ENCODE measurements at places on chromosomes 16 and 17.

- no peak for DNase-seq
These were observed 377.1 kb downstream of the GRIN2A start for GRCh38 chr16:9805109-9805508.

DNA sequence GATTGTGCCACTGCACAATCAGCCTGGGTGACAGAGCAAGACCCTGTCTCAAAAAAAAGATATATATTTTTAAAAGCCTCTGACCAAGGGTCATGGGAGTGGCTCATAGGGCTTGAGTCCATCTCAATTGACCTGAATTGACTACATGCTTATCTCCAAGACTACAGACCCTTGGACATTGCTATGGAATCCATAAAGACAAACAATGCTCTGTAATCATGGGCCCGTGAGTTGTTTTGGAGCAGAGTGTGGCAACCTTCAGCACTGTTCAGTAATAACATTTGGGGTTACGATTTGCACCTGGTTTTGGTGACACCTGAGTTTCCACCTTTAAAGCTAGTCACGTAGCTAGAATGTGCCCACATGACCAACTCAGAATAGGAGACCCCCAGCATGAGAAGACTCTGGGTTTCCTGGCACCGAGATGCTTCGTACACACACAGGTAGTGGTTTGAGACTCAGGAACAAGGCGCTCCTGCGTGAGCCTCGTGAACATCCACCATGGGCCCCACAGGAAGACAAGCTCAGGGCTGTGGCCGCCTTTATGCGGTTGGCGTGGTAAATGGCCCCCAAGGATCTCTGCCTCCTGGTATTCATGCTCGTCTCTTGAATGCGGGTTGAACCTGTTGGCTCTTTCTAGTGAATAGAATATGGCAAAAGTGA, 66.6 kb upstream of the RPH3AL start:
- DNase-seq = no peak

GRCh38 chr17:78013683-78014467, 55.4 kb downstream of the TNRC6C start:
- DNase-seq = peak; percentile 84

GRCh38 chr17:17164676-17165075, 41.5 kb downstream of the PLD6 start:
- no peak for DNase-seq

DNA sequence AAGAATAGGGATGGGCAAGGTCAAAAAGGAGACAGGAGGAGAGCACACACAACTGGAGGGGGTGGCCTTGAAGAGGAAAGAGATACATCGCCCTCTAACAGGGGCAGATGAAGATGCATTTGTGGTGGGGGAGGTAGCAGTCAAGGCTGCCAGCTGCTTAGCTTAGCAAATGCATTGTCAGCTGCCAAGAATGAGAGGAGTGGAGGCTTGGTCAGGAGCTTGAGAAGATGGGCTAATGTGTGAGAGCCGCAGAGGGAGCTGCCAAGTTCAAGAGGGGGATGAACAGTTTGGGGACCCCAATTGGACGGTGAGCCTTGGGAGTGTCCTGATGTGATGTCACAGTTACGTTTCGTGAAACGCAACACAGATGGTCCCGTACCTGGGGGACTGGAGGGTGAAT, 28.9 kb upstream of the GNA13 start:
- peak; percentile 12 for DNase-seq

DNA sequence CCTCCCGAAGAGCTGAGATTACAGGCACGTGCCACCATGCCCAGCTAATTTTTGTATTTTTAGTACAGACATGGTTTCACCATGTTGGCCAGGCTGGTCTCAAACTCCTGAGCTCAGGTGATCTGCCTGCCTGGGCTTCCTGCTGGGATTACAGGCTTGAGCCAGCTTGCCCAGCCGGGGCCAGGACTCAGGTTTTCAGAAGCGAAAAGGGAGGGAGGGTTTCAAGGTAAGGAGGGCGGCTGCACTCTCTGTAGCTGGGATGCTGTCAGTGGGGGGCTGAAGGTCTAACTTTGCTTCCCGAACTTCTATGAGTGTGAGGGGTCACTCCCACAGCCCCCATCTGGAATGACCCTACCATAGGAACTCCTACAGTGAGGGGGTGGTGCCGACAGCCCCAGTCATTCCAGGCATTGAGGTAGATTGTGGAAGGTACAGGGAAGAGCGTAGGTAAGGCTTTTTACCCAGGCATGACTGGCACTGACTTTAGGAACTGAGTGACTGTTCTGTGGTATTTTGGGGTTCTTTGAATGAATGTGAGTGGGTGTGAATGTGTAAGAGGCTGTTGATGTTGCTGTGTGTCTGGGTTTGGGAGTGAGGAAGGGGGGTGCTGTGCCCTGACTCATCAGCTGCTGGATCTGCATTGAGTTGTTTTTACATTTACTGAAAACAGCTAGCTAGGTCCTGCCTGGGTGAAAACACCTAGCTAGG, 3.8 kb upstream of the C1QL1 start:
- DNase-seq = no peak

- no peak for DNase-seq
These were observed 29.9 kb upstream of the TBX2 start for GRCh38 chr17:61369751-61370150.

DNA sequence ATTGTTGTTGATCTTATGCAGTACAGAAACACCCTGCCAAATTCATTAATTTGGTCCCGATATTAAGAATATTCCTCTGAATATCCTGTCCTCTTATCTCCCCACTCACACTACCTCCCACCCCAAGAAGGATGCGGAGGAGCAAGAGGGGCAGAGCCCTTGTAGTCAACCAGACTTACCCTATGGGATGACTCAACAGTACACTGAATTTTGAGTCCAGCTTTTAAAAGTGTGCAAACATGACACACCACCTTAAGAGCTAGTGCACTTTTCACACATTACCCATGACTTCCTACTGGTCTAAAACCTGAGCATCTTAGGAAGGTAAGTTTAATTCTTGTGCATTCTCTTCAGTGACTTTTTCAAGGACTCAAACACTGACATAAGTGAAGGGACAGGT, 9.5 kb downstream of the USP22 start:
- DNase-seq = no peak

DNA sequence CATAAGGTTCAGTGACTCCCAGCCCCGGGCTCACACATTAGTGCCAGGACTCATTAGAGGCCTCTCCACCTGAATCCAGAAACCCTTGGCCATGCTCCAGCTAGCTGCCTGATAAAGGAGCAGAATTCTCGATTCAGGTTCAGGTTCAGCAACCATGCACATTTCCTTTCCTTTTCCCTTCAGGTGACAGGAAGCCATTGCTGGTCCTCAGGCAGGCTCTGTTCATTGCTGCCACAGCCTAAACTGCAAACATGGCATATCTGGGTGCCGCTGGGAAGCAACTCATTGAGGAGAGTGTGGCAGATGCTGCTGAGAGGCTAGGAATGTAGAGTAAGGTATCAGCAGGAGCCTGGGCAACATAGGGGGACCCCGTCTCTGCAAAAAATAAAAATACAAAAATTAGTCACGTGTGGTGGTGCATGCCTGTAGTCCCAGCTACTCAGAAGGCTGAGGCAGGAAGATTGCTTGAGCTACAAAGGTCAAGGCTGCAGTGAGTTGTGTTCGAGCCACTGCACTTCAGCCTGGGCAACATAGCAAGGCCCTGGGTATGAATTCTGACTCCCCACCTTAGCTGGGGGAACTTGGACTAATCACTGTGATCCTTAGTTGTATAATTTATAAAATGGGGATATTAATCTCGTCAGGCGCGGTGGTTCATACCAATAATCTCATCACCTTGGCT, 28.7 kb downstream of the ARL4D start:
- peak; percentile 2 for DNase-seq

GRCh38 chr17:9837551-9838471, 12.1 kb downstream of the GLP2R start:
- DNase-seq = no peak

- no peak for DNase-seq
These were observed 46.6 kb upstream of the WSB1 start for GRCh38 chr17:27247071-27247957.

DNA sequence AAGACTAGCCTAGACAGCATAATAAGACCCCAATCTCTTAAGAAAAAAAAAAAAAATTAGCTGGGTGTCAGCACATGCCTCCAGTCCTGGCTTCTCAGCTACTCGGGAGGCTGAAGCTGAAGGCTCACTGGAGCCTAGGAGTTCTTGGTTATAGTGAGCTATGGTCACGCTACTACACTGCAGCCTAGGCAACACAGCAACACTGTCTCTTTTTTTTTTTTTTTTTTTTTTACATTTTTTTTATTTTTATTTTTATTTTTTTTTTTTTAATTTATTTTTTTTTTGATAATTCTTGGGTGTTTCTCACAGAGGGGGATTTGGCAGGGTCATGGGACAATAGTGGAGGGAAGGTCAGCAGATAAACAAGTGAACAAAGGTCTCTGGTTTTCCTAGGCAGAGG, 4.1 kb downstream of the ORC6 start:
- no peak for DNase-seq

GRCh38 chr16:88759245-88759975, 25.6 kb downstream of the PIEZO1 start:
- no peak for DNase-seq

GRCh38 chr17:2703181-2703580, 8.4 kb downstream of the CLUH start:
- DNase-seq = no peak

DNA sequence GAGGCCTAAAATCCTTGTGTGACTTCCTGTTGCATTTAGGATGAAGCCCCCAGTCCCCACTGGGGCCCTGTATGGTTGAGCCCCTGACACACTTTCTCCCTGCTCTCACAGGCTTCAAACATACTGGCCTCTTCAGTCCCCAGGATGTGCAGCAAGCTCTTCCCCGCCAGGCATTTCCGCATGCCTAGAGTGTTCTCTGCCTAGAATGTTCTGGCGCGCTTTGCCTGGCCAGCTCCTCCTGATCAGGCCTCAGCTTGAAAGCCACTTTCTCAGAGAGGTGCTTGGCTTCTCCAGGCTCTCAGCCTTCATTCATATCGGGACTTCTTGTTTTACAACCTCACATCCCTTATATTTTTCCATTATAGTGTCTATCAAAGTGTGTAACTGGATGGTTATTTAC, 123.7 kb downstream of the SPACA3 start:
- no peak for DNase-seq

GRCh38 chr16:572865-573650, 3.3 kb downstream of the PIGQ start:
- DNase-seq = no peak

DNA sequence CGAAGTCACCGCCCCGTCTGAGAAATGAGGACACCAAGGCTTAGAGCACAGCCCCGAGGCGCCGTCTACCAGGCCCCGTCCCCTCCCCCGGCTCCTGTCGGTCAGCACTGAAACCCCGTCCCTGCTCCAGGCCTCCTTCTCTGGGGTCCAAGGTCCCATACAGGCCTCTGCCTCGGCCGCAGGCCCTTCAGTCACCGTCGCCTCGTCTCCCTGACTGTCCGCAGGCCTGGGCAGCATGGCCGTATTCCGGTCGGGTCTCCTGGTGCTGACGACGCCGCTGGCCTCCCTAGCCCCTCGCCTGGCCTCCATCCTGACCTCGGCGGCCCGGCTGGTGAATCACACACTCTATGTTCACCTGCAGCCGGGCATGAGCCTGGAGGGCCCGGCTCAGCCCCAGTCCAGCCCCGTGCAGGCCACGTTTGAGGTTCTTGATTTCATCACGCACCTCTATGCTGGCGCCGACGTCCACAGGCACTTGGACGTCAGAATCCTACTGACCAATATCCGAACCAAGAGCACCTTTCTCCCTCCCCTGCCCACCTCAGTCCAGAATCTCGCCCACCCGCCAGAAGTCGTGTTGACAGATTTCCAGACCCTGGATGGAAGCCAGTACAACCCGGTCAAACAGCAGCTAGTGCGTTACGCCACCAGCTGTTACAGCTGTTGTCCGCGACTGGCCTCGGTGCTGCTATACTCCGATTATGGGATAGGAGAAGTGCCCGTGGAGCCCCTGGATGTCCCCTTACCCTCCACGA, 617 bp downstream of the COASY start:
- DNase-seq = no peak

DNA sequence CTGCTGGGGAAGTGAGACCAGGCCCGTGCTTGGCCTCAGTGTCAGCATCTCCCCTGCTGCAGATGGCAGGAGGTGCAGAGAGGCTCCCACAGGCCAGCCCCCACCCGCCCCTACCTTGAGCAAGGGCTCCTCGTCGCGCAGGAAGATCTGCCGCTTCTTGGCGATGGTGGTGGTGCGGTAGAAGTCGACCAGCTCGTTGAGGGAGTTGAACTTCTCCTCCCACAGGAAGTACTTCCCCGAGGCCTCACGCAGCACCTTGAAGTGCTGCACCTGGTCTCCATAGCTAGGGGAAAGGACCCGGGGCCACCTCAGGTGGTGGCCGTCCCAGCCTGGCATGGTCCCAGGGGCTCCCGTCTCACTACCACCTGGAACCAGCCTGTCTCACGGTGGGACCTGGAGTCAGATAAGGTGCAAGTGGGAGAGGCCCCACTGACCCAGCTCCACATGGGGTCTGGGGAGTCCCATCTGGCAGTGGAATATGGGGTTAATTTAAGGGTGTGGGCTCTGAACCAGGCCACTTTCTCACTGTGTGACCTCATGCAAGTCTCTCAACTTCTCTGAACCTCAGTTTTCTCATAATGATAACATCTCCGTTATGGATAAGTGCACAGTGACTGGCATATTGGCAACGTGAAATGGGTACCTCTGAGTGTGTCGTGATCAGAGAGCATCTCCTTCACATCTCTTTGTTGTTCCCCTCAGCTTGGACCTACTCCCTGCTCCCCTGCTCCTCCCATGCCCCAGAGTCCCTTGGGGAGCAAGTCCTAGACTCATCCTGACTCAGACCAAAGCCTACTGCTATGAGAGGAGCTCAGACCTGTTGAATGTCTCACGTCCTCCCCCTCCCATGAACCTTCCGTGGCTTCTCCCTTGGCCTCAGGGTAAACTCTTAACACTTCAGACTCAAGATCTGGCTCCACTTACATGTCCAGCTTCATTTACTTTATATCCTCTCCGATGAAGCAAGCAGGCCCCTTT, 19.8 kb upstream of the FAM83G start:
- no peak for DNase-seq

DNA sequence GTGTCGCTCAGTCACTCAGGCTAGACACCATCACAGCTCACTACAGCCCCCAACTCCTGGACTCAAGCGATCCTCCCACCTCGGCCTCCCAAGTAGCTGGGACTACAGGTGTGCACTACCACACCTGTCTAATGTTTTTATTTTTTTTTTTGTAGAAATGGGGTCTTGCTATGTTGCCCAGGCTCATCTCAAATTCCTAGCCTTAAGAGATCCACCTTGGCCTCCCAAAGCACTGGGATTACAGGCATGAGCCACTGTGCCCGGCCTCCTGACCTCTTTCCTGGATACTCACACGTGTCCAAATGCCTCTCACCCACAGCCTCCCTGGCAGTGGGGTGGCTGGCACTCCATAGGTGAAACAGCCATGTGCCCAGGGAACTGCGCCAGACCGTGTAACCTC, 17.5 kb downstream of the CAMKK1 start:
- no peak for DNase-seq
